CD4-positive, alpha-beta T cell treated with Interleukin-4 for 1 hour (primary cell): ENCODE measurements at places on chromosomes 11 and 22.

DNA sequence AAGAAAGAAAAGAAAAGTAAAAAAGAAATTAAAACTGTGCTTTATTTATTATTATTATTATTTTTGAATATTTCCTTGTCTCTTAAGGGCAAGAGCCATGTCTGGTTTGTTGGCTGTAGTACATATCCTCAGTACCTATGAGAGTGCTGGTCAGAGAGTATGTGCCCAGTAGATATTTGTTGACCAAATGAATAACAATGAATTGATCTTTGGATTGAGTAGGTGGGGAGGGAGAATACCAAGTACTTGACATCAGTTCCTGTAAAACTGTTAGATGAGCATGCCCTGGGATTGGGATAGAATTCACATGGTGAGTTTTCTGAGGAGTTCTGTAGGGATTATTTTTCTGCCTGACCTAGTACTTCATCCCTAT is 11.4 kb downstream of the STIM1 start:
- DNase-seq: no peak

- DNase-seq: no peak
Observed at GRCh38 chr11:70732023-70732880, 333.9 kb downstream of the CTTN start.

- DNase-seq: no peak
Observed at GRCh38 chr11:117841551-117842031, 17.0 kb upstream of the FXYD2 start.

- DNase-seq: no peak
Observed at GRCh38 chr11:8258784-8259183, 4.9 kb downstream of the LMO1 start.

DNA sequence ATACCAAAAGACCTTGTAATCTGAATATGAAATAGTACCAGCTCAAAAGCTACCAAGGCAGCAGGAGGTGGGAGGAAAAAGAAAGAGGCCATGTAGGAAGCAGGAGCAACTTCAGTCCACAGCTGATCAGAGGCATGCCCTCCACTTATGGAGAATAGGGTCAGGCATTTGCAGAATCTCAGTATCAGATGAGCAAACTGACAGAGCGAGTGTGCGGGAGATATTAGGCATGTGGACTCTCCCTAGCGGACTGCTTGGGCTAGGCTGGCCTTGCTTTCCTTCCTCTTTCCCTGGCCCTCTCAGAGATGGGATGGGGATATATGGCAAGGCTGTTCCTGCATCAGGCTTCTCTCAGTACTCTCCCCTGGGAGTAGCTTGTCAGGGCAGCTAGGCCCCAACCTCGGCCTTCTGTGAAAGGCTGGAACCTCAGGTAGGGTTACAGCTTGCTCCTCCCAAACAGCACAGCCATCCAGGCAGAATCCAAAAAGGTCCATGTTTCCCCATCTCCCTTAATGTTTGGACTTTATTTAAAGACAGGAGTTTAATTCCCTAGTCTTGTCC is 37.0 kb downstream of the ETS1 start:
- no peak for DNase-seq

DNA sequence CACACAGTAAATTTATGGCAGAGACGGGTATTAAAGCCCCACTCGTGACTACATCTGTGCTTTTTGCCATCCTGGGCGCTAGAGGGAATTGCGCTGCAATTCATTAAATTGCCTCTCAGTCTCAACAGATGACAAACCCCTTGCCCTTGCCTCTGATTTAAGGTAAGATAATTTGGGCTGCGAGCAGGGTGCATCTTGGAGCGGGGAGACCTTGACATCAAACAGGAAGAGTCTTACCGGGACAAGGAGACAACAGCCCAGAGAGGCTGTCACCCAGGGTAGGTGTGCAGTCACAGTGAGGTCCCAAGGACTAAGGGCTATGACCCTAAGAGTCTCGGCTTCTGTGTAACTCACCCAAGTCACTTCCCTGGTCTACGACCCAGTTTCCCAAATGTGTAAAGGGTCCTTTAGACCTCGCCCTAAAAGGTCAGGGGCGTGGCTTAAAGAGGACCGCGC is 449 bp upstream of the TOM1 start:
- DNase-seq: no peak

GRCh38 chr11:124674168-124674517 is 439 bp downstream of the SPA17 start:
- DNase-seq: no peak

GRCh38 chr11:73201249-73201648 is 16.8 kb upstream of the P2RY2 start:
- DNase-seq: no peak

GRCh38 chr22:24973872-24974271 is 21.4 kb downstream of the KIAA1671 start:
- no peak for DNase-seq

GRCh38 chr11:108193725-108194124 is 28.7 kb downstream of the NPAT start:
- no peak for DNase-seq

DNA sequence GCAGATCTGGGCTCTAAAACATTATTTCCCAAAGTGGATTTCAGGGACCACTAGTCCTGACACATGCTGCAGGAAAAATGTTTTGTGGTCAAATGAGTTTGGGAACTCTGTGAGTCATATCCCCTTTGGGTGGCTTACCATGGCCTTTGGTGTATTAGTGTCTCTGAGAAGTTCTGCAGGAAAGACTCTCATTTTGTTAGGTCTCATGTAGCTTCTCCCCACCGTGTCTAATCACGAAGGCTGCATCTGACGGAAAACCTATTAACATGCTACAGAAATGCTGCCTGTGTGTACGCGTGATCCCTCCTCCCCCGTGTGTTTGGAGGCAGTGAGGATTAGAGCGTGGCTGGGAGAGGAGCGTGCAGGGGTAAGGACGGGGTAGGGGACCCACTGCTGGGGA is 191.7 kb downstream of the ST3GAL4 start:
- DNase-seq: no peak

- no peak for DNase-seq
Observed at GRCh38 chr22:23826510-23827350, 12.1 kb downstream of the DERL3 start.

- DNase-seq: no peak
Observed at GRCh38 chr11:119389611-119390254, 8.2 kb upstream of the USP2 start.

DNA sequence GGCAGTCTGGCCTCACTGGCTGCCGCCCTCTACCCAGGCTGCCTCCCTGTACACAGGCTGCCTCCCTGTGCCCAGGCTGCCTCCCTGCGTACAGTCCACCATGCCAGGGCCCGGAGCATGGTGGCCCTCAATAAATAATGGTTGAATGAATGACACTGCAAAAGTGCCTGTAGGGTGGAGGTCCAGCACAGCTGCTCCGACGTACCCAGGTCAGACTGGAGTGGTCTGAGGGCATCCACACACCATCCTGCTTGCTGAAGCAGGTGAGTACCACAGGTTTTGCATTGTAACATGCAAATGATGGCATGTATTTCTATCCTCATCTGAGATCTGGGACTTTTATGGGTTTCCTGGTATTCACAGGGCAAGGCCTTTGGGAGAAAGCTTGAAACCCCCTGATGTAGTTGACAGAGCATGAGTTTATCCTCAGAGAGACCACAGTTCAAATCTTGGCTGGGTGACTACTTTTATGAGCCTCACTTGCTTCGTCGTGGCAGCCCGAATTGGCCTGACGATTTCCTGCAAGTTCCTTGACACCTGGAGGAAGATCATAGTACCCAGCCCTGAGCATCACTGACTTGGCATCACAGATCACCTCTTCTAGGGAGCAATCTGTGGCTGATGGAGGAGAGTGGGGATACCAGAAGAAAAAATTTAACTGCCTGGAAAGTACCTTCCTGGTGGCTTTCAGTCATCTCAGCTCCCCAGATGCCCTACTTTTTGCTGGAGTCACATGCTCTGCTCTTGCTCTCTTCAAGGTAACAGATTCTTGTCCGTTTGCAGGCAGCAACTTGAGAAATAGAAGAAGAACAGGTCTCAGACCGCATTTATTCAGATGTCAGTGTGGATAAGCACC is 16.0 kb upstream of the CYB5R3 start:
- no peak for DNase-seq

DNA sequence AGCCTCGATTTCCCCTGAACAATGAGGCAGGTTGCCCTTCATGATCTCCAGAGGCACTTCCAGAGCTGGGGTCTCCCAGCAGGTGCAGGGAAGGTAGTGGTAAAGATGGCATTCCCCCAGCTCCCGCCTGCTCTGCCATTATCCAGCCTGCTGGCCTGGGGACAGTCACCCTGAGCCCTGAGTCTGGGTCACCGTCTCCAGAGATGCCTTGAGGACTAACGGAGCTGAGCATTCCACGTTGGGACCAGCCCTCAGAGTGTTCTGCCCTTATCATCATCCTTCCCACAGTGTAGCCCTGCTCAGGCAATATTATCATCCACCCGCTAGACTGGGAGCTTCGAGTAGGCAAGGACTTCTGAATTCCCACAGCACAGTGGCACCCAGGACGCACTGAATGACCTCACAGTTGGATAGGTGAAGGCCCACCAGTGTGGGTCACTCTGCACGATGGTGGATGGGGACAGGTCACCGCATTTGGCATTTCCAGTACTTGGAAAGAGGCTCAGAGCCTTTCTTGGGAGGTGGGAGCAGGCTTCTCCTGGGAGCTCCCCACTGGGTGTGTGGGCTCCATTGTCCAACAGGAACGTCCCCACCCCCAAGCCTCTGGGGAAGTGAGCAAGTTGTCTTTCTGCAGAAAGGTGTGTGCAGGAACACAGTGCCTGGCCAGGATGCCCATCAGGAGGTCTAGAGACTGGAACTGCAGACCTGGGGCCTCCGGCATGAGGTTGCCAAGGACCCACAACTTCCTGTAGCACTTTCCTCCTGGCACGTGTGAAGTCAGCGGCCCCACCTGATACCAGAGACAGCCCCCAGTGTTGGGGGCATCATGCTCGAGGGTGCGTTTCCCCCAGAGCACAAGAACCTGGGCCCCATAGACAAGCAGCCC is 51.4 kb upstream of the WNT7B start:
- DNase-seq: no peak

DNA sequence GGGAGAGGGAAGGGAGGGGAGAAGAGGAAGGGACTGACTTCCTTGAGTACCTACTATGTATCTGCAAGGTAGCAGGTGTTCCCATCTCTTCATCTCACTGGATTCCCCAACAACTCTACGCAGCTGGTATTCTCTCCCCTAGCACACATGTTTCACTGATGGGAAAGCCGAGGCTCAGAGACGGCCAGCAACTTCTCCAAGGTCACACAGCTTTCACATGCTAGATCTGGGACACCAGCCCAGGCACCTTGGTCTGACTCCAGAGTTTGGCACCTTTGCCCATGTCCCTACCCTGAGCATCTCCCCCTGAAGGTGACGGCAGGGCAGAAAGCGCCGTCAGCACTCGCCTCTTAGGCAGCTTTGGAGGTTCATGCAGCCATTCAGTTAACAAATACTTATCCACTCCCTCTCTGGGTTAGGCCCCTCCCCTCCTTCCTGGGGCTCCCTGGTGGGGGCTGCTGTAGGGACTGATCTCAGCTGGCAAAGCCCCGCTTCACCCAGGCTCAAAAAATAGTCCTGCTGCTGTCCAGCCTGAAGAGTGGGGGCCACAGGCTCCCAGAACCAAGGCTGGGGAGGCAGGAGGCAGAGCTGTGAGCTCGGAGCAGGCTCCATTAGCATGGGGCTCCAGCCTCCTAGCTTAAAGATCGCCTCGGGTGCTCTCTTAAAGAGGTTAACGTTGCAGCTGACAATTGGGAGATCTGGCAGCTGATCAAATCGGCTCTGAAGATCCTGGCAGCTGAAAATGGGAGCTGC is 79.4 kb downstream of the IGLL1 start:
- no peak for DNase-seq

DNA sequence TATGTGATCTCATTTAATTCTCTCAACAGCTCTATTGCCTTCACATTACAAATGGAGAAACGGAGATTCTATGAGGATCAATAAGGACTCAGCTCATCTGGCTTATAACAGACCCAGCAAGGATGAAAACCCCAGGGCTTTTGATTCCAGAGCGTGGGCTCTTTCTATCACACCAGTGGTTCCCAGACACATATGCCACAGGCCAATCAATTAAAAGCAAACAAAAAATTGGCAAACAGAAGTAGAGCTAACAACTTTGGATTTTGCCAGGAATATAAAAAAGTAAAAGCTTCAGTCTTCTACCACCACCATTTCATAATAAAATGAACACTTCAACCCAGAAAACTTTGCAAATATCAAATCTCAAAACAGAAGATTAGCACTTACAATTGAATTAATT is 71.1 kb upstream of the FAT3 start:
- DNase-seq: no peak

- no peak for DNase-seq
Observed at GRCh38 chr11:35735411-35735810, 72.8 kb downstream of the TRIM44 start.

- no peak for DNase-seq
Observed at GRCh38 chr11:86446924-86447285, 72.2 kb downstream of the CCDC81 start.

- no peak for DNase-seq
Observed at GRCh38 chr22:27775758-27776649, 25.6 kb downstream of the MN1 start.

DNA sequence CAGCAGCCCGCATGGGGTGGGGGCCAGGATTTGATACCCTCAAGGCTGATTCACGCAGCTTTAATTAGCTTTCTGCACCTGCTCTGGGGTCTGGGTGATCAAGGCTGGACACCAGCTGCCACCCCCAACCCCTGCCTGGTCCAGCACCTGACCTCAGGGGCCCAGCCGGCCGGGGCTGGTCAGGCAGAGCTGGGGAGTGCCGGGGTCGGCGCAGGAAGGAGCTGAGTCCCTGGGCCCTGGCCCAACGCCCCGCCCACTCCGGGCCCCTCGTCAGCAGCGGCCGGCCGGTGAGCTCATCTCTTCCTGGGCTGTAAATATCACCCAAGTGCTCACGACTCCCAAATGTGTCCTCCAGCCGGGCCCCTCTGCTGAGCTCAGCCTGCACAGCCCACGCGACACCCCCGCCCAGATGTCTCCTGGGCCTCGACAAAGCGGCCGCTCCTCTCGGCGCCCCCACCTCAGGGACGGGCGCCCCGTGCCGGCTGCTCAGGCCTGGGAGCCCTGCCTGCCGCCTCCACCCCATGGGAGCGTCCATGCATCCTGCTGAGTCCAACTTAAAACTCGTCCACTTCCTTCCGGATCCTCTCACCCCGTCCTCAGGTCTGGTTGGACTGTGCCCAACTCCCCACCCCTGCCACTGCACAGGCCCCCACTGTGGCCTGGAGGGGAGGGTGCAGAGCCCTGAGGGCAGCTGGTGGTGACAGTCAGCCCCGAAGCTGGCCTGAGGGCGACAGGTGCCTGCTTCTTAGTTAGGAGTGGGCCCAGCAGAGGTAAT is 29.0 kb downstream of the RTN4R start:
- DNase-seq: no peak

- no peak for DNase-seq
Observed at GRCh38 chr22:21965762-21966288, 13.2 kb upstream of the PPM1F start.
